Smooth muscle cell of trachea (primary cell): ENCODE measurements at places on chromosomes 6 and 20. TPM values are rescaled to one million over a fixed set of nuclear protein-coding genes. Genes with fewer than 3 reads are reported as not detected.

PNPLA1 gene
- not detected in 2 replicates for total RNA-seq

PKIG gene
- total RNA-seq = 129 and 140 TPM in 2 replicates

TBXT gene
- not detected in 2 replicates for total RNA-seq

IGF2R gene
- total RNA-seq = 170 and 264 TPM in 2 replicates

CALHM6 gene
- 0.33 and 0.44 TPM in 2 replicates for total RNA-seq

BPIFB4 gene
- total RNA-seq = not detected in 2 replicates

SYCP2L gene
- total RNA-seq = not detected in 2 replicates

RAD21L1 gene
- under 0.01 TPM in 1 of 2 replicates, not detected in the other for total RNA-seq

ZNF831 gene
- total RNA-seq = not detected in 2 replicates

ELOVL4 gene
- total RNA-seq = 5.6 and 8.7 TPM in 2 replicates

IL17F gene
- not detected in 2 replicates for total RNA-seq

OR12D3 gene
- total RNA-seq = not detected in 2 replicates

HSPA12B gene
- 2.6 and 5.1 TPM in 2 replicates for total RNA-seq

TBX18 gene
- total RNA-seq = 28.1 and 55.7 TPM in 2 replicates

CDC25B gene
- 103 and 105 TPM in 2 replicates for total RNA-seq

ADGRF4 gene
- under 0.01 TPM in 1 of 2 replicates, not detected in the other for total RNA-seq

OPN5 gene
- not detected in 2 replicates for total RNA-seq

NKAIN4 gene
- total RNA-seq = not detected in 2 replicates

SLC12A5 gene
- total RNA-seq = 0.17 TPM in 1 of 2 replicates, not detected in the other
